ENCODE measurements at places on chromosomes 7 and 10. TPM values are rescaled to one million over a fixed set of nuclear protein-coding genes. Genes with fewer than 3 reads are reported as not detected.

The CALU gene
- total RNA-seq = 395 TPM

The APBB1IP gene
- 4.2 TPM for total RNA-seq

The XRCC2 gene
- total RNA-seq = 2.1 TPM

The PRKAR2B gene
- total RNA-seq = 0.80 TPM

The IRF5 gene
- 7.7 TPM for total RNA-seq

The SPACDR gene
- total RNA-seq = not detected

The PODXL gene
- total RNA-seq = 0.65 TPM

DNA sequence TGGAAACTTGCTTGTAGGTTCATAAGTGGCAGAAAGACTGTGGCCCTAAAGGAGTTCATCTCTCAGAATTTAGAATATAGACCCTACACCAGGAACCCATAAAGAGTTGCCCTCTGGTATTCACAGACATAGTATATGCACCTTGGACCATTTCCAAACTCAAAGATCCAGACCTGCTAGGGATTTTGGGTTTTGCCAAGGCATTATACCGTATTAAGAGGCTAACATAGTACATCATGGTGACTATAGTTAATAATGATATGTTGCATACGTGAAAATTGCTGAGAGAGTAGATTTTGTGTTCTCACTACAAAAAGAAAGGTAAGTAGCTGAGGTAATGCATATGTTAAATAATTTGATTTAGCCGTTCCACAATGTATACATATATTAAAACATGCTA, 13.9 kb downstream of the IFIT3 start:
- no peak for DNase-seq

- no peak for DNase-seq
These were observed 85.8 kb downstream of the HIF1AN start for GRCh38 chr10:100621360-100622205.

DNA sequence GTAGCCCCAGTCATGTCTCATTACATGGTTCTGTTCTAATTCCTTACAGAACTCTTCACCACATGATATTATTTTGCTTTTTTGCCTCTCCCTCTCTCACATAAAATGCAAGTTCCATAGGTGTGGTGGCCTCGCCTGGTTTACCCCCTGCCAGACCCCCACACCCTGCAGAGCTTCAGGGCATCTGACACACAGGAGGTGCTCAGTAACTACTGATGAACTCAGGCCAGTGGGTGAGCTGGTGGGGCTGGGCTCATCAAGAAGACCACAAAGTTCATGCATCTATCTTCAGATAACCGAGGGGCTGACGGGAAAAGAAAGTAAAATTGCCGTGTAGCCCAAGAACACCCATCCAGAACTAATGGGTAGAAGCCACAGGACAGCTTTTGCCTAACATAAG, 253.1 kb downstream of the GRID1 start:
- DNase-seq = no peak

DNA sequence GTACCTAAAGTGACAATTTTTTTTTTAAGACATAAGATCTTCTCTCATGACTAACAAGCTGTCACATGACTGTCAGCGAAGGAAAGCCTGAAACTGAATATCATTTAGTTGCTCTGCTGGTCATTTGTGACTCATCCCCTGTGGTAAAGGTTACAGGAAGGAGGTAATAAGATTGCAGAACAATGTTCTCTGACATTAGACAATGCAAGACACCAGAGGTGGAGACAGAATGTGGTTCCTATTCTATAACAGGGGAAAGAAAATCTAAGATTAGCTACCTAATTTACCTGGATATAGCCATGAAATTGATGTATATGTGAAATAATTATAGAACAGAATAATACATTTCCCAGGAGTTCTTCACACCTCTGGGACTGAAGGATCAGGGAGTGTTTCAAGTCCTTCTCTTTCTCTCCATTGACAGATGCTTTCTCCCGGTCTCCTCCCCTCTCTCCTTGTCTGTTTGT, 47.7 kb downstream of the LRGUK start:
- peak; percentile 97 for DNase-seq

DNA sequence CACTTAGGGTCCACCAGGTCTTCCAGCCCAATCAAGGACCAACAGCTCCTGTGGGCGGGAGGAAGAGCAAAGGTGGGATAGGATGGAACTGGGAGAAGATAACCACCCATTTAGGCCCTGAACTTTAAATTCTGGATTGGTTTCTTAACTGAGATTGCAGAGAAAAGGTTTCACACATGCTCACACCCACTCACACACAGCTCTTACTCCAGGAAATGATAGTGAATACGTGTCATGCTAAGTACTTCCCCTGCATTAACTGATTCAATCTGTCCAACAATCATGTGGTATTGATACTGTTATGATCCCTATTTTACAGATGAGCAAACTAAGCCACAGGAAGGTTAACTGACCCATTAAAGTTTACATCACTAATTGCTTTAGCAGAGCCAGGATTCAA, 4.6 kb upstream of the CYP3A4 start:
- peak; percentile 21 for DNase-seq

- peak; percentile 100 for DNase-seq
These were observed 98.6 kb downstream of the GRK5 start for GRCh38 chr10:119305860-119306513.

DNA sequence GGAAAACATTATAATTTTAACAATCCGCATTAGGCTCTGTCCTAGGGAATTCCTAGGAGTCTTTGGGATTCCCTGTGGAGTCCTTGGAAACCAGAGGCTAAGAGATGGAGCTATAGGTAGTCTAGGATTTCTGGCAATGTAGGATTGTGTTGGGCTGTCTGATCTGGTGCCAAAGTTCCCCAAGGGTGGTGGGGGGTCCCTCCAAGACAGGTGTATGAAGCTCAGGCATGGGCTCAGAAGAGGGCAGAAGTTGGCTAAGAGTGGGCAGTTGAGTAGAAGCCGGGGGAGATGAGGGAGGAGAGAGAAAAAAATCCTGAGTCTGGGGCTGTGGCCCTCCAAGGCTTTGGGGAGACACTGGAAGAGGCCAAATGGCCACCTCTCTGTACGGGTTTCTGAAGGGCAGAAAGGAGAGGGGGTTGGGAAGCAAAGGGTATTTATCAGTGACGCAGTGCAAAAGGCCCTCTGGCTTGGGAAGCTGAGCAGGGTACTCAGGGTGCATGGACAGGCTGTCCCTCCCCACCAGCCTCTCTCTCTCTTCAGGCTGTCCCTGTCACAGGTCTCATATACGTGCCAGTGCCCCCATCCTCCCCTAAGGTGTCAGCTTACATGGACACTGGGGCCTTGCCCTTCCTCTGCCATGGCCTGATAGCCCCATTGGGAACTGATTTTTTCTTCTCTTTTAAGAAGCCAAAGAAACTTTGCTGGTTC, 929 bp downstream of the HOXA6 start:
- no peak for DNase-seq

- no peak for DNase-seq
These were observed 665.2 kb downstream of the INHBA start for GRCh38 chr7:41037691-41038090.

GRCh38 chr10:102344067-102344466, 51.4 kb upstream of the NFKB2 start:
- DNase-seq = peak; percentile 88

DNA sequence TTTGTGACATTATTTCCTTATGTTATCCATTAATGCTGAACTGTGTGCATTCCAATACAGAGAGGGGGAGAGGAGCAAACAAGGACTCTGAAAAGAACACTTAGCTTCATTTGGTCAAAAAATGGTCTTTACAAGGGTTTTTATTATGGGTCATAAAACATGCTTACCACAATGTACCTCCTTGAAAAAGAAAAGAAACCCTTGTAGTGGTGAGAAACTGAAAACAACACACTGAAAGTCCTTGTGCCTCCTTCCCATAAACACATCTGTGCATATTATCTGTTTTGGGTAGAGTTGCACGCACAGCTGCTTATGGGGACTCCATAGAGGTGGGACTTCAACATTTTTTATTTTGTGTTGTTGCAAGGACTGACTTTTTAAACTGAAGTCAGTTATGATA, 98.7 kb downstream of the CDK6 start:
- DNase-seq = peak; percentile 56

GRCh38 chr7:140594131-140594691, 46.4 kb downstream of the DENND2A start:
- no peak for DNase-seq

DNA sequence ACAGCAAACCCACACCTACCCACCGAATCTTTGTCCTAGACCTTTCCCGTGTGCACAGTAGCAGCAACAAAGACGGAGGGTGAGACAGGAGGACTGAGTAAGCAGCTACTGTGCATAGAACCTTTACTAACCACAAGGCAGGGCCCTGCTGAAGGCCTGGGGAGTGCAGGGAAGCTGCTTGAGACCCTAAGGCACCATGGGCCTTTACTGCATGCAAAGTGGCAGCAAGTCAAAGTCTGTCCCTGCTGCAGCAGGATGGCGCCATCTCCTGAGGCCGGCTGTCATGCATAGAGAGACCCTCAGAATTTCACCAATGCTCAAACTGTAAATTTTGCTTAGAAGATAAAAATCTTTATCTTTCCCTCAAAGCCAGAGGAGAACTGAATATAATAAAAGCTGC, 610.5 kb downstream of the ACTR3B start:
- no peak for DNase-seq

- no peak for DNase-seq
These were observed 10.8 kb downstream of the ATP6V0E2 start for GRCh38 chr7:149884541-149884940.

DNA sequence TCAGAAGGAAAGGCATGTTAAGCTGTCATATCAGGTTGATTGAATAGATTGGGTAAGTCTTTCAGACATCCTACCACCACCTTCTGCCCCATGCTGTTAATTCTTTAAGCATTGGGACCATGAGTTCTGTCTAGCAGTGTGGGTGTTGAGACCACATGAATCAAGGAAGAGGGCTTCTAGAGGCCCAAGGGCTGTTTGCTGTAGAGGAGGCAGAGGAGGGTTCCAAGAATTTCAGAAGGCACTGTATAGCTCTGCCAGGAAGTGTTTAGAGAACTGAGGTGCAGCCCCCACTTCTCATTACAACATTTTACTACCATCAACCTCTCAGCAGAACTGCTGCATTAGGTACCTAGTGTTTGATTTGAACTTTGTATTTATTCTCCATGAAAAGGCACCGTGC, 720.2 kb downstream of the AUTS2 start:
- DNase-seq = no peak

GRCh38 chr7:128076796-128077271, 45.6 kb upstream of the LRRC4 start:
- DNase-seq = no peak

GRCh38 chr7:39898867-39899266, 51.2 kb upstream of the CDK13 start:
- no peak for DNase-seq

GRCh38 chr10:23412223-23412622, 26.7 kb upstream of the OTUD1 start:
- peak; percentile 37 for DNase-seq

GRCh38 chr7:111796671-111797070, 234.4 kb upstream of the IMMP2L start:
- DNase-seq = no peak

GRCh38 chr10:70130878-70131559, 1.6 kb downstream of the AIFM2 start:
- DNase-seq = peak; percentile 79

- DNase-seq = peak; percentile 66
These were observed 1.5 kb upstream of the MET start for GRCh38 chr7:116670409-116671015.

DNA sequence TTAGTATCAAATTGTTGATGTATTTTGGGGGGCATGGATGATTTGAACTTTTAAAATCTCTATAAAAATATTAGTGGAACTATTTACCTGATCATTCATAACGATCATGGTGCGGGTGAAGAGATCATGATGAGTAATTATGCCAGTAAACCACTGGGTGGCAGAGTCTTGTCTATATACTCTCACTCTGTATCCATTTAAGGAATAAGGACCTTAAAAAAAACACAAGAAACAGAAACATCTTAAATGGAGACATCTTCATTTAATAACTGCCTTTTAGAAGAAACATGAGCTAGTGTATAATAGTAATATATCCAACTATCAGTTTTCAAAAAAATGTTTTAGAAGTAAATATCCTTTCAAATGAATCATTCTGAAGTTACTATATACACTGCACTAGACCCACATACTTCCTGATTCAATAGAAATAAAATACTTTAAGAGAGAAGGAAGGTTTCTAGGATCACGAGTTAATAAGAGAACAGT, 84.0 kb downstream of the NRBF2 start:
- peak; percentile 76 for DNase-seq

DNA sequence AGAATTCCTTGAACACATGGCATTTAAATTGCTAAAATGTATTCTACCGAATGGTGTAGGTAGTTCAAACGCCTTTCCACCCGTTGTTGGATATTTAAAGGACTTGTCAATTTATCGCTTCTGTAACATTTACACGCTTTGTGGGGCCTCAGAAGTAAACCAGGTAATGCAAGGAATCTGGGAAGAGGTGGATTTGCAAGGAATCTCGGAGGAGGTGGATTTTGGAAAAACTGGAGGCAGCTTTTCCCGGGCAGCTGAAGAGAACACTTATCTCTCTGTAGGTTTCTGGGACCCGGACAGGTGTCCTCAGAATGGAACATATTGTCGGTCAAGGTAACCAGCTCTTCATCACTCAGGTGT, 592 bp upstream of the MAPK8 start:
- DNase-seq = no peak

DNA sequence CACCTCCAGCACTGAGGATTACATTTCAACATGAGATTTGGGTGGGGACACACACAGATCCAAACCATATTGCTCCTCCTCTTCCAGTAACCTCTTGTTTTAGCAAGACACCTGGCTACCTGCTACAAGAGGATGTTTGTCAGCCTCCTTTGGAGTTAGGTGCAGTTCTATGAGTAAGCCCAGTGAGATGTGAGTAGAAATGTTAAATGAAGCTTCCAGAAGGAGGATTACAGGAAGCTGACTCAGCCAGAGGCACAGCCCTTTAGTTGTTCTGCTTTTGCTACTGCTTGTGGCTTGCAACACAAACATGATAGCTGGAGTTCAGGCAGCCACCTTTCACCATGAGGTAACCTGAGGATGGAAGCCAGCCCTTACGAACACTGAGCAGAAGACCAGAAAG, 382.7 kb upstream of the RNF32 start:
- peak; percentile 1 for DNase-seq
